ENCODE measurements at places on chromosomes 11 and 22.

GRCh38 chr11:124748481-124749343 is 3.3 kb downstream of the VSIG2 start:
- no peak for DNase-seq

GRCh38 chr22:20647586-20648305 is 126.2 kb upstream of the SERPIND1 start:
- no peak for DNase-seq

DNA sequence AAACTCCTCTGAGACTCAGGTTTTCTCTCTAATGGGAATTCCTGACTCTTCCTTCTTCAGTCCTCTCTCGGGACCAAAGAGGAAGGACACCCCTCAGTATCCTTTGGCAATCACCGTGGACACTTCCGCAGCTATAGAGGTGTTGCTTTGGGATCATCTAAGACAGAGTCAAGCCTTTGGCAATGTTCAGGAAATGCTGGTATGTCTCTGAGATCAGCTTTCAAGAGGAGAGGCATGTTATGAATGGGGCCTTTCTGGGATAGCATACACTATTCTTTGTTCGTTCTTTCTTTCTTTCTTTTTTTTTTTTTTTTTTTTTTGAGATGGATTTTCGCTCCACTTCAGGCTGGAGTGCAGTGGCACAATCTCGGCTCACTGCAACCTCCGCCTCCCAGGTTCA is 14.2 kb upstream of the OLFML1 start:
- no peak for DNase-seq

DNA sequence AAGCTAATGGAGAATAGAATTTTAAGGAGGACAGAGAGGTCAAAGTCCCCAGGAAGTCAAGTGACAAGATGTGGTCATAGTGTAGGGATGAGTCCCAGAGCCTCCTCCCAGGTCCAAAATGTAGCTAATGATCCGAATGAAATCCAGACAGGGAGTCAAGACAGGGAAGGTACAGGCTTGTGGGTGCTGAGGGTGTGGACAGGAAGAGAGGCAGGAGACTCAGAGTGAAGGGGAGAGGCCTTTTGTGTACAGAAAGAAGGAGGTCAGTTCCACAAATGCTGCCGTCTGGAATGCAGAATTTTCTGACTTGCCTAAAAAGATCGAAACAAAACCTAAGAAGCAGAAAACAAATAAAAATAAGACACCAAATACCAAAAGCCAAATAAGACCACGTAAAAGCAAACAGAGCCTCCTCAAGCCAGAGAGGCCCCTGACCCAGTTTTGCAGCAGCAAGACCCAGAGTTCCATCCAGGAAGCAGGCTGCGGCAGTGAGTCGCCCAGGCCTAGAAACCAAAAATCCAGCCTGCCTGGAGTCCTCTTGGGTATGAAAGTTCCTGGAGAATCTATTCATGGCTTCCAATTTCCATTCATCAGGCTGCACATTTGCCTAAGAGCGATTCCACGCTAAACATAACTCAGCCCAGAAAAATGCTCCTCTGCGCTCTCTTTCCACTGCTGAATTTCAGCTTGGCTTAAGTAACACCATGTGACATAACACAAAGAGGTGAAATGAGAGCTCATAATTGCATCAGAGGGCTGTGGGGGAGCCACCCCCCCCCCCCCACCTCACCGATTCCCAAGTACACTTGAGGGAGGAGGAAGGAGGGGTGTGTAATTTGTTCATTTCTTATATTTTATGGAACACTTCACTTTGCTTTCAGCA is 71.2 kb downstream of the KIRREL3 start:
- no peak for DNase-seq

DNA sequence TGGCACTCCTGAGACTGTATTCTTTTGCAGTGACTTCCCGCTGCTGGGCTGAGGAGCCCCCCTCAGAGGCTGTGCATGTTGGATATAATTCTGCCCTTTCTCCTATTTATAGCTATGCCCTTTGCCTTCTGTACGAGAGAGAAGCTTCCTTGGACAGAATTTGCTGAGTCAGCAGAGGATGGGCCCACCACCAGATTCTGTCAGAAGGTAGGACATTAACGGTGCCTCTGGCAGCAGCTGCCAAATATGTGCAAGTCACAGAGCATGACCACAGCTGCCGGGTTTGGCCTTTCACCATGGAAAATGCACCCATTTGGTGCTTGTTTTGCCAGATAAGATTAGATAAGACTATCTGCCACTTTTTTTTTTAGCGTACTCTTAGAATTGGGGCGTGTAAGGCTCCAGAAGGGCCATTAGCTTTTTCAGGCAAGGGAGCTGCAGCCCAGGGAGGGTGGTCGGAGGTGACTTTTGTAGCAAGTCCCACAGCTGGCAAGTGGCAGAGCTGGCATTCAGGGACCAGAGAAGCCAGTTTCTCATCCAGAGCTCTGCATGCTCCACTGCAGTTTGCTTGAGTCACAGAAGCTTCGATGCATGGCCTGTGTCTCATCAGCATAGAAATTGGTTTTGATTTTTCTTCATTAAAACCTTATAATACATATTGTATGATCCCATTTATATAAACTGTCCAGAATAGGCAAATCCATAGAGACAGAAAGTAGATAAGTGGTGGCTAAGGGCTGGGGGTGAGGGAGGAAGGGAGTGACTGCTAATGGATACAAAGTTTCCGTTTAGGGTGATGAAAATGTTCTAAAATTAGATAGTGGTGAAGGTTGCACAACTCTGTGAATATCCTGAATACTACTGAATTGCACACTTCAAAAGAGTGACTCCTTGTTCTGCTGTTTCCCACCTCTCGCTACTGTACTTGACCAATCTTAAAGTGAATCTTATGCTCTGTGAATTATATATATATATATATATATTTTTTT is 15.8 kb downstream of the UPB1 start:
- DNase-seq = no peak

All from substantia nigra (tissue), 51 donors.